ENCODE measurements at places on chromosomes 3 and 15.

GRCh38 chr3:72055436-72055835, 270.5 kb upstream of the PROK2 start:
- no peak for DNase-seq

DNA sequence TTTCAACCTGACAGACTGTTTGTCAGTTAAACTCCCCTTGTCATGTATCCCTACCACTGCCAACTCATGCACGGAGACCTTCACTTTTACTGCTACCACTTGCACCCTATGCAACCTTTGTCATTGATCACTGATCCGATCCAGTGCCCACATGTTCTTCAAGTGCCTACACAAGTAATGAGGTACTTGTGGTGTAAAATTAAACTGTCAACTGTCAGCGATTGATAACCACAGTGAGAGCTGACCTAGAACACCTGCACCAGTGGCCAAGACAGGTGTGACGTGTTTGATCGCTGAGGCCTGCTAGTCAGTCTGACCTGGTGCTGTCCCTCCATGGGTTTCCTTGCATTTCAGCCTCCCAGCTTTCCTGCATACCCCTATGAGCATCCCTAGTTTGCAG, 55.6 kb downstream of the MECOM start:
- DNase-seq = no peak

DNA sequence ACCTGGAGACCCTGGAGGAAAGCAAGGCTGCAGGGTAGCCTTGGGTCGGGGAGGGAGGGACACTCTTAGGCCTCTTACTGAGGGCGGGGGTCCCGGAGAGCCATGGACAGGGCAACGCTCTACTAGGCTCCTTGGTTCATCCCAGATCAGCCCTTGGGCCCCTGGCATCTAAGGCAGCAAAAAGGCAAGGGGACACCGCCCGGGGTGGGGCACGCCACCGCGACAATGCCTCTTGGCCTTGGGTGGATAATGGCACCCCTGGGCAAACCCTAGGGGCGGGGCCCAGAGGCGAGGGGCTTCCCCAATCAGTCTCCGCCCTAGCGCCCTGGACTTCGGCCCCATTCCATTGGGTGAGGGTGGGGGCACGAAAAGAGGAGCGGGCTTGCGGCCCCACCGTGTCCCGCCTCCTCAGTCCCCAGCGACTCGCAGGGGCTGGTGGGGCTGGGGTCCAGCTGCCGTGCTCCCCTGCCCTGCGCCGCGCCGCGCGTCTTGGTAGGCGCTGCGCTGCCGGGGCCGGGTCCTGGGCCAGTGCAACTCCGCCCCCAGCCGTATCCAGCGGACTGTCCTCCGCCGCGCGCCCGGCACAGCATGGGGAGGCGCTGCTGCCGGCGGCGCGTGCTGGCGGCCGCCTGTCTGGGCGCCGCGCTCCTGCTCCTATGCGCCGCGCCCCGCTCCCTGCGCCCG, at the start of gene CHST13:
Gene CHST13, plus strand, starts transcription at position 411 of the 684 bp plus-strand sequence. Its CDS starts 178 bp downstream, at position 589.
- DNase-seq = peak; percentile 11

DNA sequence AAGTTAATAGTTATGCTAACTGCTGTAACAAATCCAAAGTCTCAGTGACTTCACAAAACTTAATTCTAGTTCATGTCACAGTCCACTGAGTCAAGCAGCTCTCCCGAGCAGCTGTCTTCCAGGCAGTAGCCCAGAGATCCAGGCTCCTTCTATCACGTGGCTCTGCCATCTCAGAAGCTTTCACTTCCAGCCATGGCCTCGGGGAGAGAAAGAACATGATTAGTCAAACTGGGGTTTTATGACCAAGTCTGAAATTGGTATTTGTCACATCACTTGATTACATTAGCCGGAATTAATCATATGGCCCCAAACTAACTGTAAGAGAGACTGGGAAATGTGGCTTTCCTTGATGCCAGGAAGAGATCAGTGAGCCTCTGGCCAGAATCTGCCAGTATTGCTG, 70.2 kb upstream of the DGKG start:
- DNase-seq = no peak

GRCh38 chr15:42012241-42012640, 8.6 kb downstream of the PLA2G4E start:
- DNase-seq = no peak

DNA sequence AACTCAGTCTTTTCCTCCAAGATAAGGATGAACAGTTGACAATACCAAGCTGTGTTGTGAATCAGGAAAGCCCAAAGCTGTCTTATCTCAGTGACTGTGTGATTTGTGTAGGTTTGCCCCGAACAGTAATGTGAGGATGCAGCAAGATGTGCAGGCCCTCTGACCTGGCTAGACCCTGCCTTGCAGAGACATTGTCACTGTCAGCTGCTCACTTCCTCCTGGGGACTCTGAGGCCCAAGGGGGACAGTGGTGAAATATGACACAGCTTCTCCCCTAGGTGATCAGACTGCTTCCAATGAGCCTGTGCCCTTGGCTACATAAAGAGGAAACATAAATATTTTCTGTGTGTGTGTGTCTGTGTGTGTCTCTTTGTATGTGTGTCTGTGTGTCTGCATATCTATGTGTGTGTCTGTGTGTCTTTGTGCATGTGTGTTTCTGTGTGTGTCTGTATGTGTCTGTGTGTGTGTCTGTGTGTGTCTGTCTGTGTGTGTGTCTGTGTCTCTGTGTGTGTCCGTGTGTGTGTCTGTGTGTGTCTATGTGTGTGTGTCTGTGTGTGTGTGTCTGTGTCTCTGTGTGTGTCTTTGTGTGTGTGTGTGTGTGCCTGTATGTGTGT, 21.7 kb downstream of the LRRK1 start:
- no peak for DNase-seq
